ENCODE measurements at places on chromosomes 4 and X. TPM values are rescaled to one million over a fixed set of nuclear protein-coding genes. Genes with fewer than 3 reads are reported as not detected.

Gene TCEAL2
- 2.4 TPM for total RNA-seq

Gene UGT2A2
- total RNA-seq: not detected

Gene STARD8
- 1.9 TPM for total RNA-seq

DNA sequence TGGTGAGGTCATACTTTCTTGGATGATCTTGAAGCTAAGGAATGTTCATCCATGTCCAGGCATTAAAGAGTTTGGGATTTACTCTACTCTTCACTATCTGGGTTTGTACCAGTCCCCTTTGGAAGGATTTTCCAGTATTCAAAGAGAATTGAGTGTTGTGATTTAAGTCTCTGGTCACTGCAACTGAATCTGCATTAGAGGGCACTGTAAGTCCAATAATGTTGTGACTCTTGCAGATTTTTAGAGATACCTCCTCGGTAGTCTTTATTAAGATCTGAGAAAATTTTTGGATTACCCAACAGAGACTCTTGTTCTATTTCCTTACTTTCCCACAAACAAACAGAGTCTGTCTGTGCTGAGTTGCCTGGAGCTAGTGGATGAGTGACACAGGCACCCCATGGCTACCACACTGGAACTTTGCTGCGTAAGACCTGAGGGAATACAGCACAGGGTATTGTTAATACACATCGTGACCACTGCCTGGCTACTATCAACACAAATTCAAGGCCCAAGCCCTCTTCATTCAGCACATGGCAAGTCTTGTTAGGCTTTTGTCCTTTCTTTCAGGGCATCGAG, 357.1 kb upstream of the KLHL4 start:
- no peak overlapping the region for H3K27ac ChIP-seq
- H3K36me3 ChIP-seq: no peaks in the 10 kb centered on the region
- no peaks in the 10 kb centered on the region for H3K4me1 ChIP-seq
- H3K27me3 ChIP-seq: no peaks in the 10 kb centered on the region
- no peak for DNase-seq

DNA sequence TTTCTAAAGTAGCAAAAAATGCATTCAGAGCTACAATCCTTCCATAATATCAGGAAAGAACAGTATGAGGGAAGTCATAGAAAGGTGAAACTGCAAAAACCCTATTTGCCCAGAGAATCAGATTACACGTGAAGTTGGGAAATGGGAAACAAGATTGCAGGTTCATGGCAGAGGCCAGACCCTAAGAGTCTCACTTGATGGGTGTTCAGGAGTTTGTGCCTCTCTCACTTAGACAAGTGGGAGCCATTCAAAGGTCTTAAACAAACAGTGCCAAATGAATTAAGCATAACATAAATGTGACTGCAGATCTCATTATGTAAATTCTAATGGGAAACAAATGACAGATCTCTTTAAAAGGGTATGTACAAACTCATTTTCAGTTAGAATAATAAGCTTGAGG, 91.6 kb downstream of the ARAP2 start:
- no peaks in the 10 kb centered on the region for H3K4me1 ChIP-seq
- no peaks in the 10 kb centered on the region for H3K27me3 ChIP-seq
- no peak for DNase-seq
- H3K36me3 ChIP-seq: no peaks in the 10 kb centered on the region
- H3K27ac ChIP-seq: no peak overlapping the region

- no peaks in the 10 kb centered on the region for H3K36me3 ChIP-seq
- DNase-seq: peak; percentile 93
- no peak overlapping the region for H3K4me3 ChIP-seq
- no peaks in the 10 kb centered on the region for H3K27me3 ChIP-seq
- no peak overlapping the region for H3K27ac ChIP-seq
Observed at GRCh38 chr4:95701500-95702170, 138.3 kb upstream of the PDHA2 start.

- H3K36me3 ChIP-seq: no peaks in the 10 kb centered on the region
- no peaks in the 10 kb centered on the region for H3K27me3 ChIP-seq
- H3K27ac ChIP-seq: no peak overlapping the region
Observed at GRCh38 chrX:6968231-6968630, 179.3 kb upstream of the STS start.

GRCh38 chrX:81957900-81958545, 756.1 kb downstream of the SH3BGRL start:
- no peak for DNase-seq
- H3K36me3 ChIP-seq: no peaks in the 10 kb centered on the region
- H3K27ac ChIP-seq: no peak overlapping the region
- no peak overlapping the region for H3K4me3 ChIP-seq
- H3K4me1 ChIP-seq: no peaks in the 10 kb centered on the region

DNA sequence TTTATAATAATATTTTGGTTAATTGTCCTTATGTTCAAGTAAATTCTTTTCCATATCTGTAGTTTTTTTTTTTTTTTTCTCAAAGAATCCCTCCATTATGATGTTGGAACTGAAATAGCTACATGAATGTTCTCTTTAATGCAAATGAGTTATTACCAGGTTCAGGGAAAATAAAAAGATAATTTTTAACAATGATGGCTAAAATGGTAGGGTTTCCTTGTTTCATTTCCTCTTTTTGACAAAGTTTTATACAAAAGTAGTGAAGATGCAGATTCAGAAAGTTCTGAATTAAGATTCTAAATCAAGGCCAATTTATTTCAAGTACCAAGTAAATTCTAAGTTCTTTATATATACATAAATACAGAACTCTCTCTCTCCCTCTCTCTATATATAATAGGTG, 779.0 kb upstream of the INTU start:
- H3K27me3 ChIP-seq: no peaks in the 10 kb centered on the region
- H3K36me3 ChIP-seq: no peaks in the 10 kb centered on the region
- no peak overlapping the region for H3K27ac ChIP-seq
- H3K4me3 ChIP-seq: no peak overlapping the region
- H3K4me1 ChIP-seq: no peaks in the 10 kb centered on the region
- DNase-seq: no peak

DNA sequence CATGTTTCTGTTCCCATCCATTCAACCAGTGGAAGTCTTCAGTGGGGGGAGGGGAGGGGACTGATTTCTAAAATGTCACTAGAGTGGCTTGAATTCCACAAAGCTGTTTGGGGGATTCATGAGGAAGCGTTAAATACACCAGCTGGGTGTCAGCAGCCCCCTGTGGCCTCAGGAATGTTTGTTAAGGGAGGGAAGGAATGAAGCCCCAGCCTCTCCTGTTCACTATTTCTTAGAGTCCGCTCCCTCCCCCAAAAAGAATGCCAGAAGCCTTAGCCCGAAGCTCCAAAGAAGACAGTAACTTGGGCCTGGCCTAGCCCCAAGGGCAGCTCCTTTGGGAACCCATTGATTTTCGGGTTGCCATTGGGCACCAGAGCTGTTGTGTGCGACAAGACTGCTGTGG, 3.3 kb downstream of the SHROOM2 start:
- H3K36me3 ChIP-seq: no peaks in the 10 kb centered on the region
- no peak overlapping the region for H3K4me3 ChIP-seq
- no peak for DNase-seq

Data from cardiac muscle cell (in vitro differentiated cells and primary cell).